ENCODE measurements at places on chromosomes 11 and 22. TPM values are rescaled to one million over a fixed set of nuclear protein-coding genes. Genes with fewer than 3 reads are reported as not detected.

The DSCAML1 gene
- total RNA-seq, result not detected

The LAMTOR1 gene
- total RNA-seq, result 90.6 TPM

The MGAT3 gene
- 0.86 TPM for total RNA-seq

The DEUP1 gene
- total RNA-seq, result not detected

The PRRG4 gene
- total RNA-seq, result 1.7 TPM

The CALCA gene
- not detected for total RNA-seq

The IGLL1 gene
- not detected for total RNA-seq
